ENCODE measurements at places on chromosomes 2 and 18.

GRCh38 chr18:25225151-25225550 lies 126.8 kb downstream of the ZNF521 start:
- peaks cover 2% of the 10 kb centered on the region for H3K36me3 ChIP-seq

- H3K4me1 ChIP-seq, result no peaks in the 10 kb centered on the region
- DNase-seq, result no peak
- H3K4me3 ChIP-seq, result no peak overlapping the region
- peaks cover 9% of the 10 kb centered on the region for H3K27me3 ChIP-seq
- H3K36me3 ChIP-seq, result no peaks in the 10 kb centered on the region
- H3K27ac ChIP-seq, result no peak overlapping the region
Observed at GRCh38 chr18:11005528-11005927, 143.8 kb downstream of the PIEZO2 start.

- no peak for DNase-seq
- H3K27me3 ChIP-seq, result peaks cover 7% of the 10 kb centered on the region
- no peaks in the 10 kb centered on the region for H3K36me3 ChIP-seq
- no peak overlapping the region for H3K4me3 ChIP-seq
Observed at GRCh38 chr2:196955036-196955435, 28.5 kb upstream of the PGAP1 start.

GRCh38 chr18:37408676-37409265 lies 156.8 kb downstream of the CELF4 start:
- H3K4me1 ChIP-seq, result peaks cover 5% of the 10 kb centered on the region
- H3K36me3 ChIP-seq, result no peaks in the 10 kb centered on the region
- no peak for DNase-seq
- no peak overlapping the region for H3K27ac ChIP-seq

- H3K27me3 ChIP-seq, result peaks cover 61% of the 10 kb centered on the region
- no peak for DNase-seq
- no peaks in the 10 kb centered on the region for H3K36me3 ChIP-seq
- no peak overlapping the region for H3K27ac ChIP-seq
- no peak overlapping the region for H3K4me3 ChIP-seq
- H3K4me1 ChIP-seq, result no peaks in the 10 kb centered on the region
Observed at GRCh38 chr18:50094221-50094773, 100.7 kb downstream of the MYO5B start.

GRCh38 chr2:74856599-74856998 lies 22.7 kb downstream of the HK2 start:
- H3K36me3 ChIP-seq, result no peaks in the 10 kb centered on the region
- H3K27ac ChIP-seq, result no peak overlapping the region
- no peaks in the 10 kb centered on the region for H3K27me3 ChIP-seq

DNA sequence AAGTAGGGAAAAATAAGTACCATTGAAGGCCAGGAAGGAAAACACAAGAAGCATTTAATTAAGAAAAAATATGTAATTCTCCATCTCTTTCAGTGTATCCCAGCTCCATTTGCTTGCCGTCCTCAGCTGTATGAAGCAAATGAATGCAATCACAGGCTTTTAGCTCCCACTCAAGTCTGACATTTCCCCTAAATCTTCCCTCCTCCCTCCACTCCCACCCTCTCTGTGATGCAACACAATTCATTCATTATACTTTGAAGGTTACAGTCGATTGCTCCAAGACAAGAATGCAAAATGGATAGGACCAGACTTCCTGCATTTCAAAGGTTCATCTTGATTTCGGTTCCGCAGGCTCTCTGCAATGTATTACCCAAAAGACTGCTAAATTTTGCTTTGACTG lies 172.7 kb upstream of the SERPINE2 start:
- no peak overlapping the region for H3K27ac ChIP-seq
- H3K27me3 ChIP-seq, result peaks cover 56% of the 10 kb centered on the region
- no peak overlapping the region for H3K4me3 ChIP-seq
- DNase-seq, result no peak
- H3K4me1 ChIP-seq, result no peaks in the 10 kb centered on the region

- no peak overlapping the region for H3K4me3 ChIP-seq
- DNase-seq, result no peak
- H3K27ac ChIP-seq, result no peak overlapping the region
- peaks cover 14% of the 10 kb centered on the region for H3K4me1 ChIP-seq
Observed at GRCh38 chr18:56999823-57000222, 147.1 kb upstream of the BOD1L2 start.

GRCh38 chr18:80192653-80193385 lies 54.5 kb downstream of the PARD6G start:
- no peak overlapping the region for H3K27ac ChIP-seq
- no peaks in the 10 kb centered on the region for H3K4me1 ChIP-seq
- H3K4me3 ChIP-seq, result no peak overlapping the region
- peaks cover 68% of the 10 kb centered on the region for H3K27me3 ChIP-seq

DNA sequence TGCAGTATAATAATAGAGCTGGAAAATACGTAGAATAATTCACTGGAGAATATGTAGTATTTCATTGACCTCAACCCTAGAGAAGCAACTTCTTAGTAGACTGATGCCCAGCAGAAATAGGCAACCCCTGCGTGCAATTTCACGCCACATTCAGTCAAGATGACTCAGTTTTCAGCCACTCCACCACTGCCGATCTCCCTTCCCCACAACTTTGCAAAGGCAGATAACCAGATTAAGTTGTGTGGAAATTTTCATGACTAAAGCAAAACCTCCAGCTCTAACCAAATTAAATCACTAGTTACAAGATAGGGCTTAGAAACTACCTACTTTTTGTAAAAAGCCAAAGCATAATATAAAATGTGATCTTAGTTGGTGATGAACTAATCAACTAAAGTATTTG lies 63.3 kb upstream of the STK17B start:
- H3K36me3 ChIP-seq, result no peaks in the 10 kb centered on the region
- no peak for DNase-seq
- peak overlapping the region; percentile 98 for H3K27ac ChIP-seq
- no peaks in the 10 kb centered on the region for H3K27me3 ChIP-seq
- H3K4me3 ChIP-seq, result peak overlapping the region; percentile 57

- H3K4me1 ChIP-seq, result peaks cover 5% of the 10 kb centered on the region
- no peak overlapping the region for H3K4me3 ChIP-seq
- H3K27me3 ChIP-seq, result peaks cover 25% of the 10 kb centered on the region
- H3K36me3 ChIP-seq, result no peaks in the 10 kb centered on the region
- no peak for DNase-seq
Observed at GRCh38 chr2:224404796-224405195, 2.9 kb upstream of the FAM124B start.

DNA sequence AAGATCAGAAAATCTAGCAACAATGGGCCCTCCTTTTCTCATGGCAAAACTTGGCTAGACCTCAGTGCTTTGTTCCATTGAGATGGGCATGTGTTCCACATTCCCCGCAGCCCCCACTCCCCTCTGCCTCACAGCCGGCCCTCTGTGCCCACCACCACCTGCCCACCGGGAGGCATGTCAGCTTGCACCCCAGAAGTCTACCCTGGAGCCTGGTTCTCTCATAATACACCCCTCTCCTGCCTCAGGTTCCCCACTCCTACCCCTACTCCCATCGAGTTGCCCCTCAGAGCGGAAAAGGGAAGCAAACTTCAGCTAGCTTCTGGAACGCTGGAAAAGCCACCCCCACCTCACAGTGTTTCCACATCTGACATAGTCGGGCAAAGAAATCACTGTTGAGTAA lies 219.0 kb downstream of the ANAPC1 start:
- no peak overlapping the region for H3K27ac ChIP-seq
- DNase-seq, result no peak
- no peak overlapping the region for H3K4me3 ChIP-seq
- H3K36me3 ChIP-seq, result no peaks in the 10 kb centered on the region
- no peaks in the 10 kb centered on the region for H3K27me3 ChIP-seq
- peaks cover 6% of the 10 kb centered on the region for H3K4me1 ChIP-seq

- no peaks in the 10 kb centered on the region for H3K27me3 ChIP-seq
- H3K4me1 ChIP-seq, result no peaks in the 10 kb centered on the region
- DNase-seq, result no peak
- H3K27ac ChIP-seq, result no peak overlapping the region
- H3K4me3 ChIP-seq, result no peak overlapping the region
Observed at GRCh38 chr18:24991141-24992060, 360.6 kb downstream of the ZNF521 start.

GRCh38 chr2:38417745-38418689 lies 40.9 kb upstream of the ATL2 start:
- no peak overlapping the region for H3K27ac ChIP-seq
- no peaks in the 10 kb centered on the region for H3K36me3 ChIP-seq
- DNase-seq, result no peak
- H3K27me3 ChIP-seq, result peaks cover 30% of the 10 kb centered on the region
- no peaks in the 10 kb centered on the region for H3K4me1 ChIP-seq
- H3K4me3 ChIP-seq, result no peak overlapping the region

GRCh38 chr2:6975988-6976387 lies 58.8 kb downstream of the RNF144A start:
- H3K27me3 ChIP-seq, result no peaks in the 10 kb centered on the region
- DNase-seq, result no peak
- peaks cover 3% of the 10 kb centered on the region for H3K36me3 ChIP-seq
- no peaks in the 10 kb centered on the region for H3K4me1 ChIP-seq
- H3K27ac ChIP-seq, result no peak overlapping the region

GRCh38 chr2:42055573-42056514 lies 8.0 kb downstream of the PKDCC start:
- H3K27me3 ChIP-seq, result peaks cover 23% of the 10 kb centered on the region
- H3K4me3 ChIP-seq, result no peak overlapping the region

- H3K27me3 ChIP-seq, result no peaks in the 10 kb centered on the region
- peaks cover 3% of the 10 kb centered on the region for H3K36me3 ChIP-seq
- peaks cover 47% of the 10 kb centered on the region for H3K4me1 ChIP-seq
- H3K4me3 ChIP-seq, result peak overlapping the region; percentile 70
Observed at GRCh38 chr18:9147440-9148202, 11.0 kb downstream of the ANKRD12 start.

- H3K27ac ChIP-seq, result no peak overlapping the region
- H3K36me3 ChIP-seq, result peaks cover 2% of the 10 kb centered on the region
- no peak overlapping the region for H3K4me3 ChIP-seq
- peaks cover 4% of the 10 kb centered on the region for H3K4me1 ChIP-seq
- peaks cover 26% of the 10 kb centered on the region for H3K27me3 ChIP-seq
Observed at GRCh38 chr2:172307800-172308199, 119.6 kb upstream of the ITGA6 start.

- H3K27me3 ChIP-seq, result no peaks in the 10 kb centered on the region
- H3K36me3 ChIP-seq, result no peaks in the 10 kb centered on the region
Observed at GRCh38 chr2:195202163-195202845, 454.7 kb upstream of the SLC39A10 start.

DNA sequence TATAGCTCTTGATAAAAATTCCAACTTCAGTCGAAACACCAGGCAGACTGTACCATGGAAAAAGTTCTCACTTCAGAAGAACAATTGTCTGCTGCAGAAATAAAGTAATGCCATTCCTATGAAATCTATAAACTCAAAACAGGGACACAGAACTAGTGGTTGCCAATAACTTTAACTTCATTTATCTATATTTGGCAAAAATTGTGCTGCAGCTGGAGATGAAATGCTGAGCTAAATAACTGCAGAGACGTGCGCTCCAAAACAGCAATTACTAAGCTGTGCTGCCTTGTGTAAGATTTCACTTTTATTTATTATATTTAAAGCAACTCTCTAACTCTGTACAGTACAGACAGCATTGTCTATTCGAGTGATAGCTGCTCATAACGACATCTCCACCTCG lies 540.1 kb upstream of the ID2 start:
- H3K27ac ChIP-seq, result no peak overlapping the region
- no peak for DNase-seq
- peaks cover 5% of the 10 kb centered on the region for H3K36me3 ChIP-seq
- no peak overlapping the region for H3K4me3 ChIP-seq
- peaks cover 4% of the 10 kb centered on the region for H3K4me1 ChIP-seq

- no peaks in the 10 kb centered on the region for H3K27me3 ChIP-seq
- no peaks in the 10 kb centered on the region for H3K4me1 ChIP-seq
- no peaks in the 10 kb centered on the region for H3K36me3 ChIP-seq
- no peak overlapping the region for H3K4me3 ChIP-seq
- H3K27ac ChIP-seq, result no peak overlapping the region
Observed at GRCh38 chr18:8162802-8163201, 446.4 kb upstream of the RAB12 start.

DNA sequence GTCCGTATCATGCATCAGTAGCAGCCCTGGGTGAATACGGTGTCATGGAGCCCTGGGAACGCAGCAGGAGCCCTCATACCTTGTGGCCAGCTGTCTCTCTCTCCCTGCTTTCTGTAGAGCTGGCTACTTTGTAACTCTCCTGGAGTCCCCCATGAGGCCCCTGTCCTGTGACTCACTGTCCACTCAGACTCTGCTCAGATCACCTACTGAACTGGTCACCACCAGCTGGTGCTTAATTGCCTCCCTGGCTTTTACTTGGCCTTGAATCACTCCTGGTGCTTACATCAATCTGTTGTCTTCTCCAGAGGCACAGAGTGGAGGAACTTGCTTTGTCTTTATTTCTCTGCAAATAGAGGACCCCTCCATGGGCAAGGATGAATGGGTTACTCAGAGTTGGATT lies 172.7 kb downstream of the HRH4 start:
- H3K36me3 ChIP-seq, result no peaks in the 10 kb centered on the region
- no peak overlapping the region for H3K27ac ChIP-seq
- no peaks in the 10 kb centered on the region for H3K4me1 ChIP-seq
- no peak overlapping the region for H3K4me3 ChIP-seq
- peaks cover 41% of the 10 kb centered on the region for H3K27me3 ChIP-seq

DNA sequence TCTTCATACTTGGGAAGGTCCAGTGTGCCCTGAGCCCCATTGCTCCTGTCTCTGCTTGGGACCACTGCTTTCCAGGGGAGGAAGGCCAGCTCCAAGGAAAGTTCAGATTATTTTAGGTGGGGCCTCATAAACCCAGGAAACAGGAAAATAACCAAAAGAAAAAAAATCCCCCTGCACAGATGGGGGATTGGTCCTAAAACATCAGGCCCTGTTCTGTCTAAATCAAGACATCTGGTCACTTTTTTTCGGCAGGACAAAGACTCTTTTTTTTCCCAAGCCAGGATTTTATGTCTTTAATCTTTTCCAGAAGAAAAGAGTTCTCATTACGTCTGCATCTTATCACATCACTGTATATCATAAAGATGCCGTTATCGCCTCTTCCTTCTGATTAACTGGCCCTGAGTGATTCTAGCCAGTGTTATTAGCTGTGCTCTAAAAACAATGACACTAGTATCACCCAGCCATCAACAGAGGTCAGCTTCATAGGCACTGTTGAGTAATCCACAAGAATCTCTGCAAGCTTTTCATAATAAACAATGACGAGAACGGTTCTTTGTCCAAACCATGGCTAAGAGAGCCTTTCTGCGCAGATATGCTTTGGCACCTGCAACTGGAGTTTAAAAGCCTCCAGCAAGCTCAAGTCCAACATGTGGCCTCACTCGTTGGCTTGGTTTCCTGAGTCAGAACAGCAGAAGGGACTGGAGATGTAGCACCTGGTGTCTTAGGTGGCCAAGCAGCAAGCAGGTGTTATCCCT lies 138.2 kb downstream of the VAPA start:
- no peaks in the 10 kb centered on the region for H3K4me1 ChIP-seq
- no peak for DNase-seq
- H3K4me3 ChIP-seq, result no peak overlapping the region
- H3K36me3 ChIP-seq, result no peaks in the 10 kb centered on the region
- H3K27ac ChIP-seq, result no peak overlapping the region

Data from T-helper 17 cell (primary cell).